Retinal pigment epithelial cell (primary cell): ENCODE measurements at places on chromosomes 13 and 19.
A peak's percentile ranks its signal among the peaks of the same experiment; 100 is the strongest.

GRCh38 chr19:49820125-49820524 lies 2.0 kb downstream of the MED25 start:
- DNase-seq = no peak

DNA sequence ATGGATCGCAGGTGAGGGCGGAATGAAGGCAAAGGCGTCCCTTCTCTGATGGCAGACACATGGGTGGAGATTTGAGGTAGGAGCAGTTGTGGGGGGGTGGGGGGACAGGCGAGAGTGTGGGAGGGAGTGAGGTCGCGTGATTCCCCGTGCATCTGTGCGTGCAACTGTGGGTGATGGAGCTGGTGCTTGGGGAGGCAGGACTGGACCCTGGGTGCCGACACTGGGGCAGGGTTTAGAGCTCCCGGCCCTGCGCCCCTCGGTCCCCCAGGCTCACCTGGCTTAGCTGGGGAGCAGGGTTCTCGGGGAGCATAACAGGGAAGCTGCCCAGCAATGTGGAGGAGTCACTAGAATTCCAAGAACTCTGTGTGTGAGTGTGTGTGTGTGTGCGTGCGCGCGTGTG lies 3.4 kb downstream of the TMPRSS9 start:
- no peak for DNase-seq

DNA sequence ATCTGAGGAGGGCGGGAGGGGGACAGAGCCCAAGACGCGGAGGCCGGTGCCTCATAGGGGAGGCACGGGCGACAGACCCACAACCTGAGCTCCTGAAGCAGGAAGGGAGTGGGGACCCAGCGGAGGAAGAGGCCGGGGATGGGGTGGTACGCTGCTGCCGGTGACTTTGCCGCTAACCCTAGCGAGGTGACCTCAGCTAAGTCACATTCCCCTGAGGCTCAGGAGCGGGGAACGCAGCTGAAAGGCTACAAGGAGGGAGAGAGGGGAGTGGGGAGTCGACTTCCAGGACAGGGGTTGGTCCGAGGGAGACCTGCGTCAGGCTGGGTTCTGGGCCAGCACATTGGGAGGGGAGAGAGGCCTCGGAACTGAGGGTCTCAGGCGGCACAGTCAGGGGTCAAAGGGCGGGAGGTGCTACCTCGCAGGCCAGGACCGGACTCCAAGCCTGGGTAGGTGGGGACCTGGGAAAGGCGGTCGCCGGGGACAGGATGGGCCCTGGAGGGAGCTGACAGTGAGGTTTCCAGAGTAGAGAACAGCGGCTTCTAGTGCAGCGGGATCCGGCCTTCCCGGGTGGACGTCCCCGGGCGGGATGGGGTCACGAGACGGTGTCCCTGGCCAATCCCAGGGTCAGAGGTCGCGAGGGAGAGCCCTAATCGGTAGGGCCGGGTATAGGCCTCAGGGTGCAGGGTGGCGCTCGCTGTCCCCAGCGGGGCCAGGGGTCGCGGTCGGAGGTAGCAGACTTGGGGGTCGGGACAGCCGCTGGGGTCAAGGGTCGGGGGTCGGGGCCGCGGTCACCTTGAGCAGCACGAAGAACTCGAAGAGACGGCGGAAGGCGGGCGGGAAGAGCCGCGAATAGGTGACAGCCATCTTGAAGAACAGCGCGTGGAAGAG lies 699 bp downstream of the TMEM259 start:
- no peak for DNase-seq

- DNase-seq = no peak
Observed at GRCh38 chr13:26378116-26378515, 124.2 kb downstream of the CDK8 start.

DNA sequence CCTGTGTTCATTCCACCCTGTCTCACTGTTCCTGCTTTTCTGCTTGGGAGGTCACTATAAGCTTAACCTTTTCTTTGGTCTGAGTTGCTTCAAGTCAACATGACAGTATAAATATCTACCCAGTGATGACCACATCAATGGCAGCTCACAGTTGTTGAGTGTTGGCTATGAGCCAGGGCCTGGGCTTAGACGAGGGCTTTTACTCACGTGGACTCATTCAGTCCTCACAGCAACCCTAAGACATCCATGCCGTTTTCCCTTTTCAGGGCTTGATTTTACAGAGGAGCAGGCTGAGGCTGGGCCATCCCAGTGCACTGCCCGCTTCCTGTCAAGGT lies 10.2 kb upstream of the CCDC97 start:
- DNase-seq = peak; percentile 64
